Right cardiac atrium (tissue), 5 donors: ENCODE measurements at places on chromosomes 6 and 20. TPM values are rescaled to one million over a fixed set of nuclear protein-coding genes. Genes with fewer than 3 reads are reported as not detected.

CNBD2 gene
- 3.8 TPM for total RNA-seq

ERGIC3 gene
- total RNA-seq = 133 TPM

HLA-DOB gene
- total RNA-seq = 0.20 TPM

RSPH4A gene
- total RNA-seq = 0.20 TPM

NKX2-2 gene
- not detected for total RNA-seq

ZKSCAN4 gene
- 3.3 TPM for total RNA-seq

ADTRP gene
- not detected for total RNA-seq

LTB gene
- total RNA-seq = not detected

GATA5 gene
- 2.3 TPM for total RNA-seq

FABP7 gene
- total RNA-seq = 1.0 TPM

PSORS1C2 gene
- not detected for total RNA-seq

PRDM13 gene
- not detected for total RNA-seq

CDSN gene
- not detected for total RNA-seq

ERVFRD-1 gene
- 0.09 TPM for total RNA-seq

CAP2 gene
- total RNA-seq = 127 TPM

HSPA1L gene
- 2.8 TPM for total RNA-seq

CD24 gene
- total RNA-seq = 2.2 TPM
